Astrocyte of the spinal cord (primary cell): ENCODE measurements at places on chromosomes 1 and 21.

GRCh38 chr1:41461790-41462679, 22.4 kb downstream of the EDN2 start:
- DNase-seq: no peak

DNA sequence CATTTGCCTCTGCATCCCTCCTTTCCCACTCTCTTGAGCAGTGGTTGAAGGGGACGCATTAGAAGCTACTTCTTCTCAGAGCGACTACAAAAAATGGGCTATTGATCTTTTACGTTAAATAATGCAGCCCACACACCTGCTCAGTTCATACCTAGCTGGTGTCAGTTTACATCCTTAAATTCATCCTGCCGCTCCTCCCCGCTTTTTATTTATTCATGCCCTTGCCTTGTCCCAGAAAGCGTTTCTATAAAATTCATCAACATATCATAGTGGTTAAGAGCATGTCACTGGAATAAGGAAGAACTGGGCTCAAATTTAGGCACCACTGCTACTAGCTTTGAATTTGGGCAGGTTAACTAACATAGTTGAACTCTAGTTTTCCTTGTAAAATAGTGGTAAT, 66.0 kb upstream of the TINAGL1 start:
- no peak for DNase-seq

- DNase-seq: no peak
Measured at GRCh38 chr1:144101397-144102045, 129.7 kb upstream of the FAM72C start.

DNA sequence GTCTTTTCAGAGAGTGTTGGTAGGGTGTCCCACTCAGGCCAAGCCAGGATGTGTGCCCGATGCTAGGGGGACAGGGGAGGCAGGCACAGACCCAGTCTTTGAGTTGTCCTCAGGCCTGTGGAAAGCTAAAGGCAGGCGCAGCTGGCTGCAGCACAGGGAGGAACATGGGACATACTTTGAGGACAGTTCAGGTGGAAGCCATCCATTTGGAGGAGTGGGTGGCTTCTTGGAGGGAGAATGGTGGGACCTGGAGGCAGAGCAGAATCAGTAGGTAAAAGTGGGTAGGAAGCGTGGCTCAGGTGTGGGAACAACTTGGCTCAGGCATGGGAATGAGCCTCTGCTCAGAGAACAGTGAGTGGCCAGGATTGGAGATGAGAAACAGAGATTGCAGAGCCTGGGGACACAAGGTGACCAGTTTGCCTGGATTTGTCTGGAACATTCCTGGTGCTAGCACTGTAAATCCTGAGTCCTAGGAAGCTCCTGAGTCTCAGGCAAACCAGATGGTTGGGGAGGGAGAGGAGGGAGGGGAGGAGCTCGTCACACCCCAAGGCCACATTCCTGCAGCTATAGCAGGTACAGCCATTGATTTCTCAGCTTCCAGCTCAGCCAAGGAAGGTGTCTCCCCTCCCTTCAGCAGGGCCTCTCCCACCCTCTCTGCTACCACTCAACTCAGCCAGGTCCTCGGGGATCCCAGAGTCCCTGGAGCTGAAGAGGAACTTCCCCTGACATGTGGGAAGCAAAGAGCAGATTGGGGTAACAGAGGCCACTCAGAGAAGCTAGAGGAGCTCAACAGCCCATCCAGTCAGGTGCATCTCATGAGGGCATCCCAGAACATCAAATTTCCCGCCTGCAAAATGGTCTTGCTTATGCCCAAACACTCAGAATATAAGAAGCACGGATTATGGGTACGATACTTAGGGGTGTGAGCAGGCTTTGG, 65.2 kb upstream of the TINAGL1 start:
- no peak for DNase-seq

DNA sequence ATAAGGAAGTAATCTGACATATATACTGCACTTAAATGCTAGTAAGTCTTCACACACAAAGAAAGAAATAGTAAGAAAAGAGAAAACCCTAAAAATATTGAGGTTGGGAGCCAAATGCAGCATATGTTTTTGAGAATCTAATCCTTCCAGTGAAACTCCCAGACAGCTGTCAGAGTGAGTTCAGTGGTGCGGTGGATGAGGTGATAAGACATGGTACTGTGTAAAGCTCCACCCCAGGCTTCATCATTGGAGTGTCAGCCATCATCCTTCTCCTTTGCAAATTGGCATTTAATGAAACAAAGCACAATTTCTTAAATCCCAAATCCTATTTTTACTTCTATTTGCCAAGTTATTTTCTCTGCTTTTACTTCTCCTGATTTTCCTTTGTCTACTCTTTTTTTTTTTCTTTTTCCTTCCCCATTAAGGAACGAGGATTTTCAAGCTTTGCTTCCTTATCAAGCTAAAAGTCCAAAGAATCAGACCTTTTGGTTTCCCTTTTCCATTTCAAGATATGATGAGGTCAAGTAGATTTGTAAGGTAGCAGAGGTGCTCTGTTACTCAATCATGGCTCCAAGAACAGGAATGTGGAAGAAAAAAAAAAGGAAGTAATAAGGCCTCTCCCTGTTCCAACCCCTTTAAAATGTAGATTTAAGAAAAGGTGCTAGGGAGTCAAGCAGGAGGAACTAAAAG, 343.3 kb downstream of the SETD4 start:
- no peak for DNase-seq
